SK-N-DZ (cell line): ENCODE measurements at places on chromosomes 1 and 21.

DNA sequence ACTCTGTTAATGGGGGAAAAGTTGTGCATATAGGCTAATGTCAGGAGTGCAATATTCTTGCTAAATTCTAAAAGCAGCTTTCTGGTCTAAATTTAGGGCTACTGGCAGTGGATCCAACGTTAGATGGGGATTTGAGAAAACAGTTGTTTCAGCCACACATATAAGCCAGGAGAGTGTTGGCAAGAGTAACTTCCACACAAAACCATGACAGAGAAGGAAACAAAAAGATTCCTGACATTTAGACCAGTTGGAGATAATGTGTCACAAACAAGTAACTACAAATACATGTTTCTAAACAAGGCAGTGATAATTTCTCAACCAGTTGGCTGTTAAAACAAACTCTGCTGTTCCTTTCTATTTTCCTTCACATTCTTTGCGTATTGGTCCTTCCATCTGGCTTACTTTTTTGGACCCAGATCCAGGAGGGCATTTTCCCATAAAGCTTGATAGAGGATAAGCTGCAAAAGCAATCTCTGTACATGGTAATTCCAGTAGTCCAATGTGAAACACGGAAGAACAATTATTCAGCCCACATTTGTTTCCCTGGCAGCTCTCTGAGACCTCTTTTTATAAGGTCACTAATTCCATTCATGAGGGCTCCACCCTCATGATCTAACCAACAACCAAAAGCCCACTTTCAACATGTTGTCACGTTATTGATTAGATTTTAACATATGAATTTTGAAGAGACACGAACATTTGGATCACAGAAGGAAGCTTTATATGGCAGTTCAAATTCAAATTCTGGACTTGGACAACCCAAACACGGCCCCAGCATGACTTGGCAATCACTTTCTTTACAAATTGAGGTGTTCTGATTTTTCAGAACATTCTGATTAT is 1888.6 kb downstream of the MRPL39 start:
- no peak for DNase-seq

DNA sequence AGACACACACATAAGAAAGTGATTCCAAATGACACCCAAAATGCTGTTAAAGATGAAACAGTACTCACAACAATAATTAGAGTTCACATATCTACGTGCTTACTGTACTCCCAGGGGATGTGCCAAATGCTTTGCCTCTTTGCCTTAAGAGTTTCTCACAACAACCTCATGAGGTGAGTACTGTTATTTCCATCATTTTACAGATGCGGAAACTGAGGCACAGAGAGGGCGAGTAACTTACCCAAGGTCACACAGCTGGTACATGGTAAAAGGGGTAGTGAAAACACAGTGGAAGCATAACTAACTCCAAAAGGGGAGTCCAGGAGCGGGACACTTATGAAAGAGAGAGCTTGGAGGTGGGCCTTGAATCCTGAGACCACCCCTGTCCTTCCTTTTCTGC is 171.8 kb downstream of the ACTL8 start:
- DNase-seq: no peak

GRCh38 chr1:236522937-236523703 is 662 bp upstream of the LGALS8 start:
- no peak for DNase-seq

GRCh38 chr1:87167157-87167789 is 161.4 kb upstream of the LMO4 start:
- no peak for DNase-seq

DNA sequence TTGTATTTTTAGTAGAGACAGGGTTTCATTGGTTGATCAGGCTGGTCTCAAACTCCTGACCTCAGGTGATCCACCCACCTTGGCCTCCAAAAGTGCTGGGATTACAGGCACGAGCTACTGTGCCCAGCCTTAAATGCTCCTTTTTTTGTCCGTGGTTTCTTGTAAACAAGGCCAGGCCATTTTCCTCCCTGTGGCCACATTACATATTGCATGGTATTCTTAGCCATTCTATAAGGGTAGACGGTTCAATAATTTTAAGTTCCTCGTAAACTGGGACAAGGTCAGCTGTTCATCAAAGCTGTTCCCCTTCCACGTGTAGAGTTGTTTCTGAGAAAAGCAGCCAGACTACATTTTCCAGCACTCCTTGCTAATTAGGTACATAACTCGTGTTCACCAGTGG is 10.3 kb upstream of the LUZP1 start:
- DNase-seq: no peak

DNA sequence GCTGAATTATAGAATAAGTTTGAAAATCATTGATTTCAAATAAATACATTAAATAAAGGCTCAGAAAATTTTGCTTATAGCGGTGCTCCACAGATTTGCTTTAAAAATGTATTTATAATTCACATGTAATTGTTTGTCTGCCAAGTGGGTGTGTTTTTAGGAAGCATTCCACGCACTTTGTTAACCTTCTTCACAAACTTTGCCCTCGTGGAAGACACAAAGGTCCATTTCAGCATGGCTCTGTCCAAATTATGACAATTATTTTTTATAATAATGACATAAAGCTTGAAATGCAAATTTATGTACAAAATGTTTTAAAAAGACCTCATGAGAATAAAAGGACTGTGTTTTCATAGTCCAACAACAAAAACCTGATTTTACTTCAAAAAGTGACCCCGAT is 146.1 kb downstream of the GRIK1 start:
- no peak for DNase-seq

GRCh38 chr1:29964718-29965533 is 728.6 kb downstream of the PTPRU start:
- no peak for DNase-seq

- DNase-seq: no peak
Measured at GRCh38 chr1:152415454-152416227, 1.6 kb upstream of the CRNN start.

DNA sequence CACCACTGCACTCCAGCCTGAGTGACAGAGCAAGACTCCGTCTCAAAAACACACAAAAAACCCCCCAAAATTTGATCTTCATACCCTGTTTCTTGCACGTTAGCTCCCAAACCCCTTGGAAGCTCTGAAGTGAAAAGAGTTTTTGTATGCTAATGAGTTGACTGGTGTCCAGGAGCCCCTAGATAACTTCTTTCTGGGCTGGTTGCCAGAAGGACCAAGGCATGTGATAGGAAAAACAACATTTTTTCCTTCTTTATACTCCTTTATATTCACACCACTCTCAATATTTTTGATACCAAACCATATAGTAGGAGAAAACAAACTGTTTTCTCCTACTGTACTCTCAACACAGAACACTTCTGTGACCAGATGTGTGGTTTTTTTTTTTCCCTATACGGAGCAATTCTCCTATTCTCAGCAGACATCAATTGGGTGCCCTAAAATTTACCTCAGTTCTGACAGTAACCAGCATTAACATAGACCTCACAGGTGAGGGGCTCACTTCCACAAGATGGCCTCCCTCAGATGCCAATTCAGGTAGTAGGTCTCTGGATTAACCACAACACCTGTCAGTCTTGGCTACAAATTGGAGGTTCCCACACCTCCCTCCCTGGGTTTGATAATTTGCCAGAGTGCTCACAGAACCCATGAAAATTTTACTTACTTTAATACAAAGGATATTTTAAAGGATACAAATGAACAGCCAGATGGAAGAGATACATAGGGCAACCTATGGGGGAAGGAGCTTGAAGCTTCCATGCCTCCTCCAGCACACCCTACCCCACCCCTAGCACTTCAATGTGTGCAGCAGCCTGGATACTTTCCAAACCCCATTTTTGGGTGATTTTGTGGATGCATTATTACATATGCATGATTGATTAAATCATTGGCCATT is 25.6 kb downstream of the ZYG11B start:
- DNase-seq: no peak

- no peak for DNase-seq
Measured at GRCh38 chr1:46335081-46335480, 5.5 kb upstream of the NSUN4 start.

GRCh38 chr21:41745971-41746743 is 20.7 kb downstream of the RIPK4 start:
- DNase-seq: no peak

GRCh38 chr1:14597343-14598006 is 1.0 kb upstream of the KAZN start:
- DNase-seq: no peak

GRCh38 chr1:208335371-208336136 is 91.4 kb upstream of the PLXNA2 start:
- DNase-seq: no peak

DNA sequence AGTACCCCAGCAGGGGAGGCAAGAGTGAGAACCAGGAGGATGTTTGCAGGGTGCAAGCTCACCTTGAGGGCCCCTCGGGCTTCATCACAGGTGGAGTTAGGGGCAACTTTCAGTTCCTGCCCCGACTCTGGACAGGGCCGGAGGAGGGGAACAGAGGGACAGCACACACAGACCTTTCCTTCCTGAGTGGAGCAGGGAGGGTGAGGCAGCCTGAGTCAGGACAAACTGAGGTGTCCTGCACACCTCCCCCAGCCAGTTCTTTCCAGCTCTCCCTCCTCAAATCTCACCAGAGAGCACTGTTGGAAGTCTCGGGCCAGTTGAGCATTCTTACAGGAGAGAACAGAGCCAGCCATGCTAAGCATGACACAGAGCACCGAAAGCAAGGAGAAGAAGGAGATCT is 1.5 kb downstream of the ENTREP3 start:
- no peak for DNase-seq

- DNase-seq: no peak
Measured at GRCh38 chr1:58627221-58627620, 50.2 kb upstream of the TACSTD2 start.

GRCh38 chr1:119081267-119081666 is 59.2 kb downstream of the WARS2 start:
- no peak for DNase-seq

DNA sequence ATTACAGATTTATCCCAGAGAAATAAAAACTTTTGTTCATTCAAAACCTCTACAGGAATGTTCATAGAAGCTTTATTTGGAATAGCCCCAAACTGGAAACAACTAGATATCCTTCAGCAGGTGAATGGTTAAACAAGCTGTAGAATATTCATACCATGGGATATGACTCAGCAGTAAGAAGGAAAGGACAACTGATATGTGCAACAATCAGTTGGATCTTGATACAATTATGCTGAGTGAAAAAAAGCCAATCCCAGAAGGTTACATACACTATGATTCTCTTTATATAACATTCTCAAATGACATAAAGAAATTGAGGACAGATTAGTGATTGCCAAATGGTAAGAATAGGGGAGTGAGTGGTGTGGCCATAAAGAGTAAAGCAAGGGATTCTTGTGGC is 376.7 kb downstream of the S1PR1 start:
- DNase-seq: no peak

- DNase-seq: peak; percentile 65
Measured at GRCh38 chr1:228166170-228166936, 749 bp downstream of the IBA57 start.

DNA sequence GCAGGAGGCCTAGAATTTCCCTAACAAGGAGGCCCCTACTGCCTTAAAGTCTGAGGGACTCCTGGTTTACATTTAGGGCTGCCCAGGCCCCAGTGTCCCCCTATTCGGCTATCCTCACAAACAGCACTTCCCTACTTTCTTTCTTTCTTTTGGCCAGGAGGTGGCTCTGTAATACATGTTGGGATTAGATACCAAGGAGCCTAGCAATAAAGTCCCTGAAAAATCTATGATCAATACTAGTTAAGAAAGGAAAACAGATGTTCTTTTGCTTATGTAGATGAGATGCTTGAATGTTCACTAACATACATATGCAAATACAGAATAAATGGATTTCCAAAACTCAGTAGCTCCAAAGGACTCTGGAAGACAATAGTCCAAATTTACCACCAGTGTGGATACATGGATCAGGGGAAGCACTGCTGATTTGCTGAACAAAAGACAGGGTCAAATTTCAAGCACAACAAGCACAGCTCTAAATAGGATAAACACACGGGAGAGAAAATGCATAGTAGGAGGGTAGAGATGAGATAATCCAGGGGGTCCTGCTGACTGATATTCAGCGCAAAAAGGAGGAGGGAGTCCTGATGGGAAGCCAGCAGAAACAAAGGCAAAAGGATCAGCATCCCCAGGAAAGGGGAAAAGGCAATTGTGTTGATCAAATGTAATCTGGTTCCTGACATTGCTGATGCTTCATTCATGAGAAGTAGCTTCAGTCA is 240.0 kb downstream of the NUF2 start:
- DNase-seq: no peak

- DNase-seq: no peak
Measured at GRCh38 chr21:36386031-36386642, 945 bp downstream of the CHAF1B start.

DNA sequence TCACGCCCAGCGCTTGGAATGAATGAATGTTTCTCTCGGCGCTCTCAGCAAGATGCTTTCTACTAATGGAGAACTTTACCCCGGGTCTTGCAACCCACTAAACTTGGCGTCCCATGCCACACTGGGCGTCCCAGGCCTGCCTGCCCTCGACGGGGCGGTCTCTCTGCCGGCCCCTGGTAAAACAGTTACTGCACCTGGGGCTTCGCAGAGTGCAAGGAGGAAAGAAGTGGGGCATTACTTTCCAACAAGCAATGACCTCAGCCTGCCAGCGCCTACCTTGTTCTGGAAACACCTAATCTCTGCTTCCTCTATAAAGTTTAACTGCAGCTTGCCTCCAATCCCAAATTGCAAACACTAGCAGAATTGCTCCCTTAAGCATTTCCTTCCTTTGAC is 27.8 kb upstream of the NFIA start:
- no peak for DNase-seq

DNA sequence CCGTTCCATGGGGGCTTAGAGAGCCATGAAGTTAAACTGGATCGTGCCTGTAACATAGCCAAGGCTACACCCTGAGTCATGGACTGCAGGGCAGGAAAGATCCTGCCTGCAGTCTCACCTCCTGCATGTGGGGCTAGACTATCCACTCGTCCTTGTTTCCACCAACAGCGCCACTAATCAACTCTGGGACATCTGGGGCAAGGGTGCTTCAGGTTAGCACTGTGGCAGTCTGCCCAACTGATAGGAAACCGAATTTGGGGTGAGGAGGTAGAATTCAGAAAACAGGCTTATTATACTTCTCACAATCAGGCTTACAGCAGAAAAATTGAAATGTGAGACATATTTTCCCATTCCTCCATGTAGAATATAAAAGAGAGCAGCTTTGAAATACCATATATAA is 85.2 kb upstream of the ADAM30 start:
- DNase-seq: no peak

DNA sequence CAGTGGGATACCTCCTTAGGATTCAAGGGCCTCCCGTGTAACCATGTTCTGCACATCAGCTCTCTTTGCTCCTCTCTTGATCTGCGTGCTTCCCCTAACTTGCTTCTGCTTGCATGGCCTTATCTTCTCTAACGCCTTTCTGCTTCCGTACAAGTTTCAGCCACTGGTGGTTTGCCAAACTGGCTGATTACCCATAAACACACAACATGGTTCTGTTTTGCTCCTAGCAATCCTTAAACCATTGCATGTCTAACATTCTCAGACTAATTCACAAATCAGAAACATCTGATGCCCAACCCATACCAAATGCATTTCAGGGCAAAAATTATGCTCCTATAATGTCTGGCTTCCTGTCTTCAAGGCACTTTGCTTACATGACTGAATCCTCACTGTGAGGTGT is 166.4 kb downstream of the PBX1 start:
- no peak for DNase-seq
